K562 (cell line): ENCODE measurements at places on chromosomes 7 and 10. TPM values are rescaled to one million over a fixed set of nuclear protein-coding genes. Genes with fewer than 3 reads are reported as not detected.

Gene KIF11
- total RNA-seq: 30.1 and 33.0 TPM in 2 replicates

Gene HOXA6
- not detected in 2 replicates for total RNA-seq

Gene FOXK1
- total RNA-seq: 42.2 and 45.5 TPM in 2 replicates

Gene CYP2C19
- not detected in 2 replicates for total RNA-seq

Gene STEAP1B
- 22.0 and 24.4 TPM in 2 replicates for total RNA-seq

Gene ZNF365
- 0.04 TPM in 1 of 2 replicates, not detected in the other for total RNA-seq

Gene PLEKHS1
- not detected in 2 replicates for total RNA-seq

Gene CYP3A7
- not detected in 2 replicates for total RNA-seq

Gene NEUROG3
- total RNA-seq: not detected in 2 replicates

GRCh38 chr10:42937649-42938180 is 139.2 kb upstream of the RET start:
- DNase-seq: no peak

- DNase-seq: no peak
Observed at GRCh38 chr7:153943457-153943856, 108.7 kb upstream of the DPP6 start.

GRCh38 chr7:37912756-37913155 is 3.9 kb downstream of the SFRP4 start:
- peak; percentile 17 for DNase-seq

- DNase-seq: no peak
Observed at GRCh38 chr10:86113983-86114382, 252.6 kb downstream of the GRID1 start.

DNA sequence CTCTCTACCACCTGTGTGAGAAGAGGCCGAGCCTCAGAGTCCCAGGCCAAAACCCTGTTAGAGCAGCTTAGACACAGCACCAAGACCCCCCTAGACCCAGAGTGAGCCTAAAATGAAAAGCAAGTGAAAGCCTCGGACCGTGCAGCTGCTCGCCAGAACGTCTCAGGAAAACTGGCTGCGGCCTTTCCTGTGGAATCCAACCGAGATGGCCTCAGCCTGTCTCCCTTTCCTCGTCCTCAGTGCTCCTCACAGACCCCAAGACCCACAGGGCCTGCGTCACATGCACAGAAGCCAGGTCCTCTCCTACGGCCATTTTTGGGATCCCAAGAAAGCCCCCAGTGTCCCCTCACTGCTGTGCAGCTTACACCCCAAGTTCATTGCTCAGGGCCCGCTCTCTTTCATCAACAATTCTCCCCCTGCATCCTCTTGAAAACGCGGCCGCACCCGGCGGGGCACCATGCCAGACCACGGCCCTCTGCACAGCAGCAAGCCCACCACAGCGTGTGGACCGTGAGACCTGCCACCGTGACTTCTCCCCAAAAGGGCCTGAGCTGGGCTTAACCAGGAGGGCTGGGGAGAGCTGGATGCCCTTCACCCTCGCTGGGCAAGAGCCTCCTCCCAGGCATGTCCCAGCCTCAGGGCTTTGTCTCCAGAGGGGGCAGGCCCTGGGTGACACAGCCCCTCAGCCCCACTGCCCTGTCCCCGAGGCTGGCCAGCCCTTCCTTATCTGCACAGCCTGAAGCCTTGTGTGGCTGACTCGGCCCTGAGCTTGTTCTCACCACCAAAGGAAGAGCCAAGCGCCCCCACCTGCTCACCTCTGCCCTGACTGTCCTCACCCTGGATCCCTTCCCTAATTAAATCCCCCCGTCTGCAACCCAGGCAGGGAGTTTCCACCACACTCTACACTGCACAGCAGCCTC is 142.9 kb downstream of the PTPRN2 start:
- DNase-seq: no peak

GRCh38 chr10:114683593-114683992 is 25.5 kb upstream of the ABLIM1 start:
- no peak for DNase-seq

GRCh38 chr7:102395592-102395872 is 631 bp upstream of the PRKRIP1 start:
- no peak for DNase-seq

DNA sequence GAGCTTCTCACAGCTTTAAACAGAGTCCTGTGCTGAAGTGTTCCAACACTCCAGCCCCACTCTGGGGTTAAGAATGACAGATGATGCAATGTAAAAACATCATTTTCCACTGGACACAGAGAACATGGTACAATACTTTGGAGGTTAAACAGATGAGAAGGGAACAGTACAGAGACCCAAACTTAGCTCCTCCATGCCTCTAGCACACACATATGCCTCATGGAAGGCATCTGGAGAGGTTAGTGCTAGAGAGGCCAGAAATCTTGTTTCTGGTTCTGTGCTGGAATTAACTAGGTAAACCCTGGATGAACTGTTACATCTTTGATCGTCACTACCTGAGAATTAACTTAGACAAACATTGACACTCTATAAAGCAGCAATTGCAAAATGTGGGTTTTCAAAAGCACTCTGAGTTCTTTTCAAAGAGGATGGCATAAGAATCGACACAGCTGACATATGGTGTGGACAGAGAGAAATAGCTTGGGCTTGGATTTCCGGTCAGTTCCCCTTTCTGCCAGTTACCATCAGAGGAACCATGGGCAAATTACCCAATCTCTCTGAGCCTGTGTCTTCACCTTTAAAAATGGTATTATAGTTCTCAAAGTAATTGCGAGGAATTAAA is 81.9 kb downstream of the KCNMA1 start:
- no peak for DNase-seq

GRCh38 chr10:35434533-35434932 is 98.2 kb downstream of the CCNY start:
- no peak for DNase-seq

DNA sequence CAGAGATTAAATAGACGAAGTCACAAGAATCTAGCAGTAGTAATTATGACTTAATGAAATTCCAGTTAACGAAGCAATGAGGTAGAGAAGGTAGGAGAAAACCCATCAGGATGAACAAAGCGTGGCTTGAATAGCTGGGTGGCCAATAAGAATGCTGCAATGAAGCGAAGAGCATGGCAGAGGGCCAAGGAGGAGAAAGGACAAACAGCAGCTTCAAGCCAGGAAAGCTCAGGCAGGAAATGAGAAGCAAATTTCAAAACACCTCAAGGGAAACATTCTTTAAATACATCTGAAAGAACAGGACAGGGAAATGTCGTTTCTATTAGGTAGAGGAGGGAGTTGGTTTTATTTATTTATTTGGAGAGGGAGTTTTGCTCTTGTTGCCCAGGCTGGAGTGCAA is 122.5 kb downstream of the KIAA1217 start:
- DNase-seq: no peak

DNA sequence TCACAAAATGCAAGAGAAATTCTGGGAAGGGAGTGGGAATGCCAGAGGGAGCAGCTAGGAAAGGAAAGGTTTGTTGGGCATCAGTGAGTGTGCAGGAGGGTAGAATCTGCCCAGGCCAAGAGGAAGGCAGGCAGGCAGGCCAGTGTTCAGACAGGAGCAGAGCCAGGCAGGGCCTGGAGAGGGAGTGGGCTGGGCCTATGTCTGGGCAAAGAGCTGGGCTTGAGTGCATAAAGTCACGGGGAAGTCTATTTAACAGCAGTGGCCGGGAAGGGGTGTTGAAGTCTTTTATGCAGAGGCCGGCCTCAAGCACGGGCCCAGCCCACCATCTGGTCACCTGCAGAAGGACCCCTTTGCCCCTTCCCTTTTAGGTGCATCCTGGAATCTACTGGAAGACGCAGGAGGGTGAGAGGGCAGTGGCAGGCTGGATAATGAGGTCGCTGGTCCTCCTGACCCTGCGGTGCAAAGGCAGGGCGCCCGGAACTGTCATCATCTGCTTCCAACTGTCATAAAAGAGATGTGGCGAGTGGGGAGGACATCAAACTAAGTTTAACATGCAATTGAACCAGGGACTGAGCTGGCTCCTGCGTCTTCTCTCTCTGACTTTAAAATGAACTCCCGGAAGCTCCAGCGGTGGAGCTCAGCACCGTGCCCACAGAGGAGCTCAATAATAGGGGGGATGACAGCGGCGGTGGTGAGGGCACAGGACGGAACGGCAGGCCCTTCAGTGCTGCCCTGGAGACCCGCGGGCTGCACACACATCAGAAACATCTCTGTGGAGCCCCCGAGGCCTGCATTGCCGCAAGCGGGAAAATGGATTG is 29.5 kb downstream of the CARD11 start:
- no peak for DNase-seq

DNA sequence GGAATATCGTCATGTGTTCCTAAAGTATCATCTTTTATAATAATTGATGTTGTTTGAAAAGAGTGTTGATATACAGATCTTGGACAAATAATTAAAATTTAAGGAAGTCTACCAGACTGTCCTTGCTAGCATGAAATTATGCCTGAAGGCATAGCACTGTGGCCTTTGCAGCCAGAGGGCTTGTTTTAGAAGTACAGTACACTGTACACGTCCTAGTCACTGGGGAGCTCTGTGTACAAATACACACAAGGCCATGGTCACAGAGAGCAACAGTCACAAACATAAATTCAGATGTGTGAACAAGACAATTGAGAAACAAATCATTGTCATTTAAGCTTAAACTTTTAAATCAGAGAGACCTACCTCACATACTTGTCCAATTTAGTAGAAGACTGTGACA is 133.0 kb downstream of the KIAA1217 start:
- no peak for DNase-seq

- no peak for DNase-seq
Observed at GRCh38 chr7:115023219-115023618, 101.3 kb downstream of the MDFIC start.

DNA sequence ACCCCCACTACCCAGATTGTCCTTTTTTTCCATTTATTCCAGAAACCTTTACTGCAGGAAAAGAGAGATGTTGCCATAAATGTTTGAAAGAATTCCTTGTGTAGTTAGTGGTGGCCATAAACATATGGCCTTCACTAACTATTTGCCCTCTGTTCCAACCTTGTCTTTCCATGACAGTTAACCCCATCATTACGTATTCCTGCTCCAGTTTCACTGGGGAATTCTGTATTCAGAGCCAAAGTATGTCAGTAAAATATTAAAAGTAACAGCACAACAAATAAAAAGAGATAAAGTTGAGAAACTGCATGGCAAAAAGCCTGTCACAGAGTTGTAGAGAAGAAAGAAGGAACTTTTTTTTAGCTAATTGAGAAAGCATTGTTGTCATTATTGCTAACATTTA is 261.3 kb downstream of the BICC1 start:
- DNase-seq: no peak

GRCh38 chr7:141444961-141445360 is 106.2 kb upstream of the AGK start:
- no peak for DNase-seq

DNA sequence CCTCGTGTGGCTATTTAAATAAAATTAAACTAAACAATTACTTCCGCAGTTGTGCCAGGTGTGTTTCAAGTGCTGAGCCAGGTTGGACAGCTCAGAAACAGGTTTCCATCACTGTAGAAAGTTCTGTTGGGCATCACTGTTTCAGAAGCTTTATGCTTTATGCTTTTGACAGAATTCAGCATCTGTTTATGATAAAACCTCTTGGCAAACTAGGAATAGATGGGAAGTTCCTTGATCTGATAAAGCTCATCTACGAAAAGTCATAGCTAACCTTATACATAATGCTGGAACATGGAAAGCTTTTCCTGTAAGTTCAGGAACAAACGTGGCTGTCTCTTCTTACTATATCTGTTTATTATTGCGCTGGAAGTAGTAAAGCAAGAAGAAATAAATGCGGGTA is 143.4 kb downstream of the DOCK1 start:
- no peak for DNase-seq

GRCh38 chr7:65247491-65247890 is 126.2 kb upstream of the ZNF92 start:
- DNase-seq: no peak

GRCh38 chr7:31029251-31030042 is 22.7 kb upstream of the ADCYAP1R1 start:
- no peak for DNase-seq

DNA sequence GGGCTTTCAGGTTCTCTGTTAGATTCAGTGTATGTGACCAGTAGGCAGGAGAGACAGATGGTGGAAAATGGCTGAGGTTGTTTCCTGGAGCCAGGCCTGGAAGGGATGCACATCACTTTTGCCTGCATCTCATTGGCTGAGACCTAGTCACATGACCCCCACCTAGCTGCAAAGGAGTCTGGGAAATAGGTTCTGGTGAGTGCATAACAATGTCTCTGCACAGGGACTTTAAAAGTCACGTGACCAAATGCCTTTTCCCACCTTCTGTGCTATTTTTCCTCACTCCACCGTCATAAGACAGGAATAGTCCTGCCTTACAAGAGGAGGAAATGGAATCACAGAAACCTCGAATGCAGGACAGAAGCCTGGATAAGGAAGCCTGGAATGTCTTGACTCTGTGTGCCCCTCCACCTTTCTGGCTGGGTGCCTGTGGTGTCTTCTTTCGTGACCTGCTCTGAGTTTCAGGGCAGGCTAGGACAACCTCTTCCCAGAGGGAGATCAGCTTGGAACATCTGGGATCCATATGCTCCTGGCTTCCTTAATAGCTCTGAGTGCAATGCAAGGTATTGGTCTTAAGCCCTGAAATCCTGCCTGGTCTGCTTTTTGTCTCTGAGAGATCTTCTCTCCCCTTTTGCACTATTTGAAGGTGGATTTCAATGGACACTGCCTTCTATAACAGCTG is 139.9 kb upstream of the ZNF438 start:
- DNase-seq: no peak

GRCh38 chr10:86363833-86364490 is 2.6 kb downstream of the GRID1 start:
- no peak for DNase-seq

- no peak for DNase-seq
Observed at GRCh38 chr7:133052826-133053225, 29.1 kb downstream of the CHCHD3 start.

DNA sequence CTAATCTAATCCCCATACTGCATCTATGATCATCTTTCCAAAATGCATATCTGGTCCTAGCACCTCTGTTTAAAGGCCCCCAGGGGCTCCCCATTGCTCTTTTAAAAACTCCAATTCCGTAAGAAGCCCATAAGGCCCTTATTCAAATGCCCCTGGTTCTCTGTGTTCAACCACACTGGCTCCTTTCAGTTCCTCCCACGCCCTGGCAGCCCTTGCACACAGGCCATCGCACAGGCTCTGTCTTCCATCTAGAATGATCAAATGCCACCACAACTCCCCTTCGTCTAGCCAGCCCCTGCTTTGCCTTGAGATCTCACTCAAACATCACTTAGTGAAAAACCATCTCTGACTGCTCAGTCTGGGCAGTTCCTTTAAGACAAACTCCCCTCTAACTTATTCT is 112.9 kb upstream of the LYZL2 start:
- DNase-seq: no peak

DNA sequence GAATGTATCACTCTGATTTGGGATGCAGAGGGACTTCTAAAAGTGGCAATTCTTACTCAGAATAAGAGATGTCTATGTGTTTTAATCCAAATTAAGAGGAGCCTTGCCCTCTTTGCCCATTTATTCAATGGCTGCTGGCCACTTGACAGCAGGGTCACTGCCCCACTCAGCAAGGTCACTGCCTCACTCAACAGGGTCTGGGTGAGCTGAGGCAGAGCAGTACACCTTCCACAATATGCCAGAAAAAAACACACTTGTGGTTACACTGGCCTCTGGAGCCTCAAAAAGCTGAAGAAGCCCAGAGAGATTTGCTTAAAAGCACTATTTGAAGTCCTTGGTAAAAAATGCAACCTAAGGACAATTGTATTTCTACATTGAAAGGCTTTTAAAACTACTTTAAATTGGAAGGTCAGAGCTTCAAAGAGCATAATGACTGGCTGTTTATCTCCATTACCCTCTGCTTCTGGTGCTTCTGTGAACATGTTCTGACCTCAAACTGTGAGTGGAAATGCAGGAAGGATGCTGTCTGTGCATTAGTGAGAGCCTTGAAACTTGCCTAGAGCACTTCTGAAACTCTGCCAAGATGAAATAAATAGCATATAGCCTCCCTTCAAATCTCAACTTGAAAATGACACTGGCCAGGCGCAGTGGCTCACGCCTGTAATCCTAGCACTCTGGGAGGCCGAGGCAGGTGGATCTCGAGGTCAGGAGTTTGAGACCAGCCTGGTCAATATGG is 35.1 kb upstream of the WIPF3 start:
- no peak for DNase-seq
